ENCODE measurements at places on chromosomes 7 and 10. TPM values are rescaled to one million over a fixed set of nuclear protein-coding genes. Genes with fewer than 3 reads are reported as not detected.

The TRIL gene
- total RNA-seq, result 2.8 TPM

The SYPL1 gene
- total RNA-seq, result 90.1 TPM

The UPK3BL2 gene
- total RNA-seq, result 2.7 TPM

The RAPGEF5 gene
- total RNA-seq, result 76.7 TPM

The GAD2 gene
- total RNA-seq, result not detected

Measured in subcutaneous adipose tissue (tissue), 4 donors.